Stimulated activated CD8-positive, alpha-beta memory T cell treated with anti-CD3 and anti-CD28 coated beads, Interleukin-7, amount 100 ng/mL, for 1 hour (primary cell): ENCODE measurements at places on chromosomes 7 and 10.

- DNase-seq, result no peak
These were observed 81.3 kb downstream of the VWDE start for GRCh38 chr7:12322284-12322902.

- no peak for DNase-seq
These were observed 43.4 kb downstream of the SORBS1 start for GRCh38 chr10:95517536-95518454.

DNA sequence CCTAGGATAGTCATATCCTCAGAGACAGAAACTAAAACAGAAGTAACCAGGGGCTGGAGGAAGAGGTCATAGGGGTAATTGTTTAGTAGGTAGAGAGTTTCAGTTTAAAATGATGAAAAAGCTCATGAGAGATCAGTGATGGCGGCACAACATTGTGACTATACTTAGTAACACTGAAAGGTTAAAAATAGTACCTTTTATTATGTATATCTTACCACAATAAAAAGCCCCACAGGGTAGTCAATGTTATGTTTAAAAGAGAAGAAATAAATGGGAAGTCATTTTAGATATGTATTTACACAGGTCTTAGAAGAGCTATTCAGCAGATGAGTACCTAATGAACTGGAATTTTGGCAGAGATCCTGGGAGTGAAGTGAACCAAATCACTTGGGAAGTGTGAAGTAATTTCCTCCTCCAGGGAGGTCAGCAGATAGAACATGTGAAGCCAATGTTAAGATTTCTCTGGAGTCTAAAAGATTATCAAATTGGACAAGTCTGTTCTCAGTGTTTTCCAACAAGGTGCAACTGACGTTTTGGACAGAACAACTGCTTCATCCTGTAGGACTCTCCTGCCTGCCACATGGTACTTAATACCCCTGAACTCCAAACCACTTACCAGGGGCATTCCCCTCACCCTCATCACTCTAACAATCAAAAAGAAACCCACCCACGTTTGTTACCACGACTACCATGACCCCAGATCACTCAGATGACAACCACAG, 6.4 kb downstream of the CDCA7L start:
- DNase-seq, result no peak

DNA sequence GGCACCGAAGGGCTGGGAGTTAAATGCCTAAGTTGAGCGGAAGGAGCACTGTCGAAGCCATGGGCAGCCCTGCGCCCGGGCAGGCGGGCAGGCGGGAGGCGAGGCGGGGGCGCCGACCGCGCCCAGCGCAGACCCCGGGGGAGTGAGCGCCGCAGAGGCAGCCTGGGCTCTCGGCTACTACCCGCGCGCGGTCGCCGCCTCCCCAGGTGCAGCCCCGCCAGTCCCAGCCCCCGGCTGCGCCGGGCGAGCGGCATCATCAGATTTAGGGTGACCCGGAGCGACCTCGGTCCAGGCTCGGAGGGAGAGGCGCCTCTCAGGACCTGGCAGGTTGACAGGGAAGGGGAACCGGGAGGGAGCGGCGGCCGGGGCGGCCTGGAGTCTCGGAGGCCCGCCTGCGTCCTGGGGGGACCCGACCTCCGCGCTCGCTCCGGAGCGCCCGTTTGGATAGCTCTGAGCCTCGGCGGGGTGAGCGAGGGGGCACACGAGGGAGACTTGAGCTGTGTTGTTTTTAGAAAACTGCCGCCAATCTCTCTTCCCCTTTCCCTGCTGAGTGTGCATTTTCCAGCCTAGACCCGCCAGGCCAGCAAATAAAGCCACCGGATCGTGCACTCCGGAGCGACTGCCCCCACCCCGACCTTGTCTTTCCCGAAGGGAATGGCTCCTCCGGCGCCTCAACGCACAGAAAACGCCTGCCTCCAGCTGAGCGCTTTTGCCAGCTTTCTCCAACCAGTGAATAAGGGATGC, 2.3 kb upstream of the NRP1 start:
- DNase-seq, result no peak

DNA sequence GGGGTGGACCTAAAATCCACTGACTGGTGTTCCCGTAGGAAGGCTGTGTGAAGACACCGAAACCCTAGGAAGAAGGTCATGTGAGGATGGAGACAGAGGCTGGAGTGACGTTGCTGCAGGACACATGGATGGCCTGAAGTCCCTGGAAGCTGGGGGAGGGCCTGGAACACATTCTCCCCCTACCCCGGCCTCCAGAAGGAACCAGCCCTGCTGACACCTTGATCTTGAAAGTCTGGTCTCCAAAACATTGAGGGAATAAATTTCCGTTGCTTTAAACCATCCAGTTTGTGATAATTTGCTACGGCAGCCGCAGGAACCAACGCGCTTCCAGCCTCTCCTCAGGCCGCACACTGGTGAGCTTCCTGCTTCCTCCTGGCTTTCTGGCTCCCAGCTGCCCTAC, 288.2 kb downstream of the GLRX3 start:
- DNase-seq, result no peak

- no peak for DNase-seq
These were observed 3.6 kb upstream of the TMEM120A start for GRCh38 chr7:75998038-75998437.
